ENCODE measurements at places on chromosomes 3 and 15. TPM values are rescaled to one million over a fixed set of nuclear protein-coding genes. Genes with fewer than 3 reads are reported as not detected.
A peak's percentile ranks its signal among the peaks of the same experiment; 100 is the strongest.

GRCh38 chr3:33834096-33834453, 35.6 kb downstream of the PDCD6IP start:
- DNase-seq, result no peak

GRCh38 chr3:14616606-14617507, 34.7 kb upstream of the CCDC174 start:
- DNase-seq, result no peak

- DNase-seq, result no peak
These were observed 50.4 kb downstream of the SLC2A2 start for GRCh38 chr3:170976190-170976519.

DNA sequence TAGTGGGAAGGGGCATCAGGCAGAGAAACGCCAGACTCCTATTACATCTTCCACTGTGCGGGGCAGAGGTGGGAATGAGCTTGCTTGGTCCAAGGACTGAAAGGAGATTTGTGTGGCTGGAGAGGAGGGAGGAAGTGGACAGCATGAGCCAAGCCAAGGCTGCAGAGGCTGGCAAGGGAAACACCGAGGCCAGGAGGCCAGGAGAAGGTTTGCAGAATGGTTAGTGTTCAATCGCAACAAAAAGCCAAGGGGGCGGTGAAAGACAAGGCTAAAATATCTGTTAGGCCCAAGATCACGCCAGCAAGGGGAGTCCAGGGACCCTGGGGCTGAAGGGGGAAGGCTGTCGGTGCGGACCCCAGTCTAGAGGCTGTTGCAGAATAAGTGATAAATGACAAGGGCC, 75.8 kb downstream of the CPN2 start:
- DNase-seq, result no peak

- peak; percentile 85 for DNase-seq
These were observed 545 bp upstream of the RFX7 start for GRCh38 chr15:56244038-56244810.

The ADAMTSL3 gene
- polyA plus RNA-seq, result 0.02 TPM

The THAP10 gene
- 2.5 TPM for polyA plus RNA-seq

Measured in mammary epithelial cell (primary cell).